ENCODE measurements at places on chromosomes 6 and 20. TPM values are rescaled to one million over a fixed set of nuclear protein-coding genes. Genes with fewer than 3 reads are reported as not detected.

The PI16 gene
- total RNA-seq = not detected

The HAO1 gene
- not detected for total RNA-seq

The MRS2 gene
- 17.9 TPM for total RNA-seq

The PHACTR3 gene
- not detected for total RNA-seq

The KIAA1755 gene
- 0.12 TPM for total RNA-seq

The UBE3D gene
- total RNA-seq = 4.3 TPM

The SNAP91 gene
- 0.32 TPM for total RNA-seq

The CALHM5 gene
- 0.10 TPM for total RNA-seq

The ZFP57 gene
- total RNA-seq = not detected
